ENCODE measurements at places on chromosomes 12 and 14.

DNA sequence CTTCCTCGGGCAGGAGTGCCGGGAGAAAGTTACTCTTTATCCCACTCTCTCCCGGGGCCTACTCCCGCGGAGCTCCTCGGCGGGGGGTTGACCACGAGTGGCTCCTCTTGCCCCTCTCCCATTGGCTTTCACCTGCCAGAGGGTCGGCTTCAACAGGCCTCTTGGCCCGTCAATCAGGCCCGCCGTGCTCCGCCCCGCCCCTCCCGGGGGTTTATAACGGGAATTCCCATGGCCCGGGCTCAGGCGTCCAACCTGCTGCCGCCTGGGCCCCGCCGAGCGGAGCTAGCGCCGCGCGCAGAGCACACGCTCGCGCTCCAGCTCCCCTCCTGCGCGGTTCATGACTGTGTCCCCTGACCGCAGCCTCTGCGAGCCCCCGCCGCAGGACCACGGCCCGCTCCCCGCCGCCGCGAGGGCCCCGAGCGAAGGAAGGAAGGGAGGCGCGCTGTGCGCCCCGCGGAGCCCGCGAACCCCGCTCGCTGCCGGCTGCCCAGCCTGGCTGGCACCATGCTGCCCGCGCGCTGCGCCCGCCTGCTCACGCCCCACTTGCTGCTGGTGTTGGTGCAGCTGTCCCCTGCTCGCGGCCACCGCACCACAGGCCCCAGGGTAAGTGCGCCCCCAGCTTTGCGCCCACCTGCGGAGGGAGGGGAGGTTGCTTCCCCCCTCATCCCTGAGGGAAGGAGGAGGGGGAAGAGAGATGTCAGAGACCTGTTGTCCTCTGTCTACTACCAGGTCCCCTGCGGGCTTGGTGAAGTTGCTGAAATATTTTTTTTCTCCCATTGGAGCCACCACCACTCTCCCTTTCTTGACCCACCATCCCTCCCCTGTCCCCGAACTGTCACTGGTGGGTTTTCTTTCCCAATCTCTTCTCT is at the start of gene SMOC1:
SMOC1 (plus strand) TSS at position 242 of the 869 bp plus-strand sequence; CDS start at position 505, 263 bp downstream.
- peak; percentile 5 for DNase-seq

DNA sequence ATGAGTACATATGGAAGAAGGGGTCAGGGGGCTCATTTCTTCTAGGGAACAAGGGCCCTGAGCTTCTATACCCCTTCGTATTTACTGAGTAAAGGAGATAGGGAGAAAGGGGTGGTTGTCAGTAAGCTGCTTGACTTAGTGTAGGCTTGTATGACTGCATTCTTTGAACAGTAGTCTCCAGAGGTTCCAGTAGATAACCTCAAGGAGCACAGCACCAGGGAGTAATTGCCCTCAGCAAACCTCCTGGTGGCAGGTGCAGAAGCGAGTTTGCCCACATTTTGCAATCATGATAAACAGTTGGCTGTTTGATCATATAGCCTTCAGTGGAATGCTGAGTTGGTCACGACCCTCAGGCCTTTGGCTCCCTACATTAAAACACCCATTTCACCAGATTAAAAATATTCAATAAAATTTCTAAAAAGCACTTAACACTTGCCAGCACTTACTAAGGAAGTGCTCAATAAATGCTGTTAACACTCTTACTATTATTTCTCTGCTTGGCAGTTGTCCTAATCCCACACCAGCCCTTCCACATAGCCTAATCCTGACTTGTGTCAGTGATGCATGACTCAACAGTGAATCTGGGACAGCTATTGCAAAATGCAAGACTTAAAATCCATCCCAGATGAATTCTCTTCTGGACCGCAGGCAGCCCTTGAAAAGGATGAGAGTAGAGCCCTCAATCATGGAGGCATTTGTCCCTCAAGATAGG is 3.7 kb upstream of the DHRS4L2 start:
- DNase-seq, result no peak

DNA sequence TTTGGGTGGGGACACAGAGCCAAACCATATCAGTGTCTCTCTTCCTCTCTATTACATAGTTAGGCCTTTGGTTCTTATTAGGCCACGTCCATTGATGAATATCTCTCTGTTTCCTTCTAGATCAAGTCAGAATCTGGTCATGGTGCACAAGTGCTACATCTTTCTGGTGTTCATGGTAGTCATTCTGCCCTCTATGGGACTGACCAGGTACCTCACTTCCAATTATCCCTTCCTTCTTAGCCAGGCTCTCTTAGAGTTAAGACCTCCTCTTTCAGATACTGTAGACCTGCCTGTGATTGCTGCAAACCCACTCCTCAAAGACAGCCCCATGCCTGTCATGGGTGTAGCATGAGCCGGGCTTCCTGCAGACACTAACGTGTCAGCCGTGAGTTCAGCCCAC is 25.2 kb downstream of the NGB start:
- no peak for DNase-seq

- no peak for DNase-seq
Observed at GRCh38 chr12:95949477-95950206, 6.5 kb downstream of the AMDHD1 start.

DNA sequence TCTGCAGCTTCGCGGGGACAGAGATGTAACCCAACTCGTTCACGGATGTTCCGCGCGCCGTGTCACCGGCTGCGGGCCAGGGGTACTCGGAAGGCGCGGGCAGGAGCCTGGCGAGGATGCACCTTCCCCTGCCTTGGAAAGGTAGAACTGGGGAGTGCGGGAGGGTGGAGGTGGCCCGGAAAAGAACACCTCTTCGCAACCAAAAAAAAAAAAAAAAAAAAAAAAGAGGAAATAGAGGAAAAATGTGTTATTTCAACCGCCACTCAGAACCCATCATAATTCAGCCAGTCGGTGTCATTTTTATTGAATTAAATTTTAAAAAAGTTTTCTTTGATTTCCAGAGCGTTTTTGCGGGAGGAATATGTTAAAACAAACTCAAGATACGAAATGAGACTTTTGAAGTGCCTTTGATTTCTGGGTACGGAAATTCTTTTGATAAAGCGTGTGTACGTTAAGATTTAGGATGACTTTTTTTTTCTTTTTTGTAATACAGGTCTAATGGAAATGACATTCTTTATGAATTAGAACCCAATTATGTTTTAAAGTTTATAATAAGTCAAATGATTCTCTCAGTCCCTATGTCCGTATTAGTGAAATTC is 8.9 kb downstream of the CDKN1B start:
- no peak for DNase-seq

GRCh38 chr12:38890102-38890855 is 15.1 kb downstream of the CPNE8 start:
- no peak for DNase-seq

- peak; percentile 76 for DNase-seq
Observed at GRCh38 chr12:12081836-12082497, 11.2 kb downstream of the BCL2L14 start.

DNA sequence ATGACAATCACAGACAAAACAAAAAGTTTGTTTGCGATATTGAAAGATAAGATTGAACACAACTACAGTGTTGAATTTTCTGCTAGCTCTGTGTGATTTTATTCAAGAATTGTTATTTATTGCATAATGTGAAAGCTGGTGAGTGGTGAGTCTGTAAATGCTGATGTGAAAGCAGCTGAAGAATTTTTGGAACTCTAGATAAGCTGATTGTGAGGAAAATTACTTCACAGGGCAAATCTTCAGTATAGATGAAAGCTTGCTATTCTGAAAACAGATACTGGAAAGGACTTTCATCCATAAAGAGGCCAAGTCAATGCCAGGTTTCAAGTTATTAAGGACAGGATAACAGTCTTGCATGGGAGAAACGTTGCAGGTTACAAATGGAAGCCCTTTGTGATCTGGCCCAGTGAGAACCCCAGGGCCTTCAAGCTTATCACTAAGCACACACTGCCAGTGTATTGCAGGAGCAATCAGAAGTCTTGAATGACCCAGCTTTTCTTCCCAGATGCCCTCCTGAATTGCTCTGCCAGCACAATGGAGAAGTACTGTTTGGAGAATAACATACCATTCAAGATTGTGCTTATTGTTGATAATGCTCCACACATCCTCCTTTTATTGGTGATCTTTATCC is 153.7 kb downstream of the PCNX1 start:
- DNase-seq, result no peak

DNA sequence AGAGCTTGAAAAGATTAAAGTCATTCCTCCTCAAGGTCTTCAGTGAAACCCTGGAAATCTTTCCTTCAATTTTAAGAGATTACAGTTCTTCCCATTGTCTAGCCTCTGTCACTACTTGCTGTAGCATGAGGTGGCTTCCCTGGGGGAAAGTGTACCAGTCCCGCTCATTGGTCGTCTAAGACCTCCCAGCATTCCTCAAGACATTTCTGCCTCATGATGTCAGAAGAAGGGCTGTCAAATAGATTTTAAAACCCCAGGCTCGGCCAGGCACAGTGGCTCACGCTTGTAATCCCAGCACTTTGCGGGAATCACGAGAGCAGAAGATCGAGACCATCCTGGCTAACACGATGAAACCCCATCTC is 46.7 kb downstream of the SMUG1 start:
- peak; percentile 79 for DNase-seq

- DNase-seq, result no peak
Observed at GRCh38 chr14:91394105-91395081, 23.2 kb downstream of the CCDC88C start.

DNA sequence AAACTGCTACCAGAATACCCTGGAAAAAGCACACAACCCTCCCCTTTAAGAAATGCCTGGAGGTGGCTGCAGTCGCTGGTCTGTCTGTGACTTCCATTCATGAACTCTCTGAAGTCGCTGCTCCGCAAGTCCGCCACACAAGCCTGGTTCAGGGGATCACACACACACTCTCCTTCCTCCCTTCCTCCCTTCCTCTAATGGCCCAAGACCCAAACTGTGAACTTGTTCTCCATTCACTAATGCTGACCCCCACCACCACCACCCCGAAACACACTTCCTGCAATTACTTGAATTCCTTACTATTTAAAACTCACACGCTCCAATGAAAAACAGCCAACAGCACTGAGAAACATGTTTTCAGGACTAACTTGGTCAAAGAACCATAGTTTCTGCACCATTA is 1.0 kb upstream of the LMO3 start:
- DNase-seq, result no peak

GRCh38 chr12:4169959-4170358 is 103.6 kb upstream of the CCND2 start:
- no peak for DNase-seq

DNA sequence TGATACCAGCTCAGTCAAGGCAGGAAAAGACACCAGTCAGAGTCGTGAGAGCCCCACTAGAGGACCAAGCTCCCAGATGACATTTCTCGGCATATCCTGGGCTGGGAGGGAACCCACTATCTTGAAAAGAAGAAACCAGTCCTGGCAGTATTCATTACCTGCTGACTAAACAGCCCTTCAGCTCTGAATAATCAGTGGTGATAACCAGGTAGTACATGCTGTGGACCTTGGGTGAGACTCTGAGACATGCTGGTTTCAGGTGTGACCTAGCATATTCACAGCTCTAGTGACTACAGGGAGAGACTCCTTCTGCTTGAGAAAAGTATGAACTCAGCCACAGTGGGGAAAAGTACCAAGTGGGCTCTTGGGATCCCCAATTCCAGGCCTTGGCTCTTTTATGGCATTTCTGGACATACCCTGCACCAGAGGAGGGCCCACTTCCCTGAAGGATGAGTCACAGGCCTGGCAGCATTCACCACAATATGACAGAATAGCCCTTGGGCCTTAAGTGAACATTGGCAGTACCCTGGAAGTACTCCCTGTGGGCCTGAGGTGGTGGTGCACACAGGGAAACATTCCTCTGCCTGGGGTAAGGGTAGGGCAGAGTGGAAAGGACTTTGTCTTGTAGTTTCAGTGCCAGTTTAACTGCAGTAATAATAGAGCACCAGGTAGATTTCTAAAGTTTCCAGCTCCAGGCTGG is 82.6 kb upstream of the SLC38A4 start:
- peak; percentile 15 for DNase-seq

DNA sequence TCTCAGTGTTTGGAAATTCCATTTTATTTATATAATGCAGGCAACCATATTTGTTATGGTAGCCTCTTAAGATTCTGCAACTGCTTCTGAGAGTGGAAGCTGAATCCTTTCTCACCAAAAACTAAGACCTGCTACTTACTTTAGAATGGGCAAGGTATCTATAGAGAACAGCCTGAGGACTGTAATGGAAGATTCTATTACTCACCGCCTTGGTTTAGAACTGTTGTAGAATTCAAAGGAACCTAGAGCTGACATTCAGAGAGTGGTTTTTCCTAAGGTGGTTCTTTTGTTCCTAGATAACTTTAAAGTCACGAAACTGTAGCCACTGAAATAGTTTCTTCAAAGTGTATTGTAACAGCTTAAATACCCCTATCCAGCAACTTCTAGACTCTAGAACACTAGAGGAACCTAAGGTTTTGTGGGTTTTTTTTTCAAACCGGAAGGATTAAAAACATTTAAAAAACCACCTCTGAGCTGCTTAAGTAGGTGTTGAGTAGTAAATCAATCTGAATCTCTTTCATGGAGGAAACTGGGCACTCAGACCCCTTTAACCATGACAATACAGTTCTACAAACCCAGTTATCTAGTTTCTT is 4.2 kb downstream of the TDP1 start:
- no peak for DNase-seq

DNA sequence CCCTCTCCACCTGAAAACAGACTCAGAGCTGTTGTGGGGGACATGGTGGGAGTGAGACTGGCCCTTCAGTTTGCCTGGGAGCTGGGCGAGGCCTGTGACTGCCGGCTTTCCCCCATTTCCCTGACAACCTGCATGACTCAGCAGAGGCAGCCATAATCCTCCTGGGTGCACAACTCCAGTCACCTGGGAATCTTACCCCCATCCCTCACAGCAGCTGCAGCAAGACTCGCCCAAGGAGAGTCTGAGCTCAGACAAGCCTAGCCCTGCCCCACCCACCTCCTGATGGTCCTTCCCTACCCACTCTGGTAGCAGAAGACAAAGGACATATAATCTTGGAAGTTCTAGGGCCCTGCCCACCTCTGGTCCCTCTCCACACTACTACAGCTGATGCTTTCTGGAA is 207.3 kb upstream of the ARID2 start:
- no peak for DNase-seq

GRCh38 chr12:88816201-88816600 is 235.9 kb upstream of the KITLG start:
- no peak for DNase-seq

GRCh38 chr14:103393070-103393469 is 7.9 kb downstream of the MARK3 start:
- no peak for DNase-seq

DNA sequence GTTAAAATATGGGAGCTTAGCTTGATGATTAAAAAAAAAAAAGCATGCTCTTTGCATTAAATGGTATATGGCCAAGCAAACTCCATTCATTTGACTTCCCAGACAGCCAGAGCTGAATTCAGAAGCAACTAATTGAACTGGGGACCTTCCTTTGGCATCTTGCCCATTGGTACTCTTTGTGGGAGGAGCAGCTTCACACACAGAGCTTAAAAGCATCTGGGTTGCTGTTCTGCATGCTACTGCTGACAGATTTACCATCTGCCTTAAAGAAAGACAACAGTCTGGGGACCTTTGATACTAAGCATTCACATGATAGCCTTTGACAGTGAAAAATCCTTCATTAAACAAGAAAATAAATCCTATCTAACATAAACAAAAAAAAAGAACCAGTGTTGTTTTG is 977.9 kb downstream of the TMTC2 start:
- no peak for DNase-seq

All from ACHN (cell line).